ENCODE measurements at places on chromosomes 1 and 21.

DNA sequence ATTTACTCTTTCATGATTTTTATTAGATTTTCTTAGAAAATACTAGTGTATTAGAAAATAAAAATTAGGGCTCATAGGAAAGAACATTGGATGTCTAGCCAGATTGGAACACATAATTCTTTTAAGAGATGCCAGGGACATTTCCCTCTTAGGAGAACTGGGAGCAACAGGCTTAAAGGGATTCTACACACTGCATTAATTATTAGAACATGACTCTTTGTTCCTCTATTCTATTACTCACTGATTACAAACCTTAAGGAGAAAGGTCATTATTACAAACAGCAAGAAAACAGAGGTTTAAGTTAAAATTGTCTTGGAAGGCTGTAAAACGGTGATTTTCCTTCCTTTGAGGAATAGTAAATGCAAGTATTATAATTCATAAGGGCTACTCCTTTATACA is 32.9 kb upstream of the VAV3 start:
- DNase-seq = no peak

- no peak for DNase-seq
These were observed 170.6 kb downstream of the NPHP4 start for GRCh38 chr1:5821540-5822176.

GRCh38 chr1:228141226-228142044 is 1.4 kb downstream of the GUK1 start:
- no peak for DNase-seq

- no peak for DNase-seq
These were observed 189.7 kb downstream of the DHRS3 start for GRCh38 chr1:12428334-12428733.

- no peak for DNase-seq
These were observed 191.9 kb downstream of the AK5 start for GRCh38 chr1:77473690-77474089.

- DNase-seq = no peak
These were observed 10.5 kb downstream of the AIM2 start for GRCh38 chr1:159066108-159066507.

DNA sequence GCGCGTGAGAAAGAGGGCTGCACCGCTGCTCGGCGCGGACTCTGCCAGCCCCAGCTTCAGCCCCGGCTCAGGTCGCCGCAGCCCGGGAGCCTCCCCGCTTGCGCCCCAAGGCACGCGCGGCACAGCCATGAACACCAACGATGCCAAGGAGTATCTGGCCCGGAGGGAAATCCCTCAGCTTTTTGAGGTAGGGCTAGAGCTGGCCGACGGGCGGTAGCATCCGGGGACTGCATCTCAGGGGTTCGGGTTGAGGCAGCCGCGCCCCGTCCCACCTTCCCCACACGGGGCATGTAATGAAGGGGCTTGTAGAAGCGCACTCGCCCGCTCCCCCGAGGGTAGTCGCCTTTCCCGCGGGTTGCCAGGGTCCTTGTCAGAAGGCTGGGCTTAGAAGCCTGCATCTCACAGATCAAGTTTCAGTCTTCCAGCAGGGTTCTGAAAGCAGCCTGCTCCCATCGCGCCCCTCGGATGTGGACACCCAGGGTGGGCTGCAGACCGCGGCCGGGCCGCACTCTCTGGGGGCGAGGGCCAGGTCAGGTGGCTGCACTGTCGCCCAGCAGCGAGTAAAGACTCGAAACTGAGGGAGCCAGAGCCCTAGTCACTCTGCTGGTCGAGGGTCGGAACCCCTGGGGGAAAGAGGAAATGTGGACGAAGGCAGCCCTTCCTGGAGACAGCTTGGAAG is 507 bp downstream of the AK5 start:
- no peak for DNase-seq

GRCh38 chr1:33228935-33229487 is 27.3 kb upstream of the ZNF362 start:
- no peak for DNase-seq

DNA sequence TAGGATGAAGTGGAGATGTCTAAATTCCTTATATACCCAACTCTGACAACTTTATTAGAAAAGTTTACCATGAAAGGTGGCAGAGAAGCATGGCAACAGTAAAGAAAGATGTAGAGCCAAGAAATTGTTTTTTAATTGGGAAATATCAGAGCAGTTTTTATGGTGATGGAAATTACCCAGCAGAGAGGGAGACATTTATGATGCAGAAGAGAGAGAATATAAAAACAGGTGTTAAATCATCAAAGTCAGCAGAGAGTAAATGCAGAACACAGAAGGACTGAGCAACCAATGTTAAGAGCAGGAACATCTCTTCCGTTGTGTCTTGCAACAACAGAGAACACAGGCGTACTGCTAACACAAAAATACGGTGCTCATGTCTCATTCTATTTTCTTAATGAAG is 28.2 kb downstream of the WARS2 start:
- DNase-seq = no peak

- DNase-seq = no peak
These were observed 765.6 kb upstream of the B3GALT2 start for GRCh38 chr1:193951984-193952383.

GRCh38 chr1:32886828-32887414 is 630 bp downstream of the HPCA start:
- DNase-seq = no peak

- DNase-seq = no peak
These were observed 486.3 kb downstream of the PTBP2 start for GRCh38 chr1:97207868-97208267.

- DNase-seq = no peak
These were observed 147.5 kb upstream of the SPATA6 start for GRCh38 chr1:48619539-48619938.

GRCh38 chr1:16165548-16165947 is 9.7 kb upstream of the EPHA2 start:
- no peak for DNase-seq

- no peak for DNase-seq
These were observed 330.5 kb upstream of the ADGRL2 start for GRCh38 chr1:81470275-81470674.

DNA sequence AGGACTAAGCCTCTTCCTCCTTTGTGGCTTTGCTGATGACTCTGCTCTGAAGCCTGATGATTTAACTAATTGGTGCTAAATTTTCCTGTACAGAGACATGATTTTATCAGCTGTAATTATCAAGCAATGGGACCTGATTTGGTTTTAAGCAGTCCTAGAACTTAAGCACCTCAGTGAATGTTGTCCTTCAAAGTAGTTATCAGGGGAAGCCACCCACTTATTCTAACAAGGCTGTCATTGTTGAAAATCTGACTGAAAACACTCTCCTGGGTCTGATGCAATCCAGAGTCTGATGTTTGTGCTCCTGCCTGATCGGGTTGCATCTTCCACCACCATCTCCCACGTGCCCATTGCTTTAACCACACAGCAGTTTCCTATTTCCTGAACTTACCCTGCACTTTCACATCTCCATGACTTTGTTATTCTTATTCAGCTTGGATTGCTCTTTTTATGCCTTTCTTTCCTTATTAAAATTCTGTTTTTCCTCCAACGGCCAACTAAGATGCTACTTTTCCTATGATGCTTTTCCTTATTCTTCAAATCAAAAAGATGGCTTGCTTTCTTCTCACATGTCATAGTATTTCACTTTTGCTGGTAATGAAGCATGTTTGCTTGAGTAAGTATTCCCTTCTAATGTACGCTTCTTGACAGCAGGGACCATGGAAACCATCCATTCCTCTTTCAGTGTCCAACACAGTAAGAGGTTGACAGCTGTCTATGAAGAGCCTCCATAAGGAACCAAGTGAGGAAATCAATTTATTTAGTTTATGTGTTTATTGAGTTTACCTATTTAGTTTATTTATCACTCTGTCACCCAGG is 55.0 kb downstream of the S1PR1 start:
- no peak for DNase-seq

DNA sequence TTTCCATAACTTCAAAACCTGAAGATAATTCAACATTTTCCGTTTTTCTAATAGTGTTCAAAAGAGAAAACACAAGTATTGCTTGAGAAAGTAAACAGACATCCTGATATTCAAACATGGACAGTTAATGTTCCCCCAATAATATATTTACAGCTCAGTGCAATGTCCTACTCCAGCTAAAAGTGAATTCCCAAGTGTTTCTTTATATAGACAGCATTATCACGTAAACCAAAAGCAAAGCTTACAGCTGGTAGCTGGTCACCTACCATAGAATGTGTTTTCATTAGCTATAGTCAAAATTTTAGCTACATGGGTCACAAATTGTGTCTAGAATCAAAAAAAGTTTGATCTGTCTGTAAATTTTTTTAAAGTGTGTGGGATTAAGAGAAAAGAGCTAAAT is 34.9 kb downstream of the WLS start:
- no peak for DNase-seq

- no peak for DNase-seq
These were observed 228.4 kb upstream of the NR5A2 start for GRCh38 chr1:199799116-199799515.

DNA sequence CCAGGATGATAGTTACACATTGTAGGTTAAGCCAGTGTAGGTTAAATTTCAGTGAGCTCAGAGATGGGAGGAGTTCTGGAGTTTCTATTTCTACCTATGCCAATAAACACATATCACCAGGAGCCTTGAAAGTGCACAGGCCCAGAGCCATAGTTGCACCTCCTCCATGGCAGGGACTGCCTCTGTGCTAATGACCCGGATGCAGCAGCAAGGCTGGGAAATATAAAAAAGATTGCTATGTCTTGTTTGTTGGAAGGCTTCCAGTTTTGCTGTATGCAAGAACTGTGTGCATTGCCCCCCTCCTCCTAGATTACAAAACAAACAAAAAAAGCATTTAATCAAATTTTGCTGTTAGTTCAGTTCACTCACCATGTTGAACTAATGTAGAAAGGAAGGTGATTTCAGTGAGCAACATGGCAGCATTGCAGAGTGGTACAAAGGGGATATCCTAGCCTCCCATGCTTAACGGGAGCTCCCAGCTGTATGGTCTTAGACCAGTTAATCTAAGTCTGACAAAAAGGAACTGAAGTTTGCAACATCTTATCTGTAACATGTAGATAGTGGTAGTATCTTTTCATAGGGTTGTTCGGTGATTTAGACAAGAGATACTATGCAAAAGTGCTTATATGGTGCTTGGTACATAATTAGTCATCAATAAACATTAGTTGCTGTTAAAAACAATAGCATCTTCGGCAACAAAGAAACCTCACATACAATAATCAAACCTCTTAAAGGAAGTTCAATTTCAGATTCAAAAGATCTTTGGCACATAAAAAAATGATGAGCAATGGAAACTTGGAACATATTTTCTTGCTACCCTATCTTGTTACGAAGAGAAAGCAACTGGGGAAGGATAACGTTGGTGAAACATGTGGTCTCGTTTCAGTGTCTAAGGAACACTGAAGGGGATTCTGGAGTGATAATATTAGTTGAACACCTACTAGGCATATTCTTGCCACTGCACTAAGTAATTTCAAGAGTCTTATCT is 309.5 kb downstream of the ASTN1 start:
- DNase-seq = no peak

DNA sequence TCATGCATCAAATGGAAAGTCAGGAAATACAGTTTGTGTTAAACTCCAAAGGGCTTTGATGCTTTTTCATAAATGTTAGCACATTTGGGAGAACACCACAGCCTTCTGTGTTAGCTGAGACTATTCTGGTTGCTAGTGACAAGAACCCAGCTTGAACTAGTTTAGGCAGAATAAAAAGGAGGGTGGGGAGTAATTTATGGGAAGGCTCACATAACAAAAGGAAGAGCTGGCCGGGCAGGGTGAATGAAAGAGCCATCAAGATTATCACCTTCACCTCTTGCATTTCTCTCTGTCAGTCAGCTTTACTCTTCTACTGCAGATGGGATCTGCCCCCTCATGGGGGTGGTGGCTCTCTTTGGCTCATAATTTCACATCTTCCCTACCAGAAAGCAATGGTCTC is 75.4 kb upstream of the VTCN1 start:
- DNase-seq = no peak

- DNase-seq = no peak
These were observed 20.2 kb downstream of the EXOC8 start for GRCh38 chr1:231317306-231318014.

DNA sequence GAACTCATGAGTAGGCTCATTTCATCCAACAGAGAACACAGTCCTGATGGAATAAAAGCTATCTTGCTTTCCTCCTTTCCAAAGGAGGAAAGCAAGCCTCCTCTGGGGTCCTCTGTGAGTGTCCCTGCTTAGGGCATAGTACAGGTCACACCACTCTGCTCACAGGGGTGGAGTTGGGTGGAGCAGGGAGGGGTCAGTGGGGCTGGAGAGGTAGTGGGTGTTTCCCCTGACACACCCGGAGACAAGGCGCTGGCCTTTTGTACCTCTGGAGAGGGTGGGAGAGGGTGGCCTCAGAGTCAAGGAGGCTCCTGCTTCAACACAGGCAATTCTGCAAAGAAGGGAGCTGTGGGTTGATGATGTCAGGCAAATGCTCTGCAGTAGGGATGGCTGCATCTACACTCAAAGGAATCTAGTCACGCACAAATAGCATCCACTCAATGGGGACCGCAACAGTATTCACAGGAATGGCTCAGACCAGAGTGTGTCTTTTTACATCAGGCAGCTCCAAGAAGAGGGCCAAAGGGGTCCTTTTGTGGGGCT is 58.6 kb upstream of the PLXNA2 start:
- DNase-seq = no peak

- no peak for DNase-seq
These were observed 15.0 kb upstream of the TMEM201 start for GRCh38 chr1:9573723-9574122.

DNA sequence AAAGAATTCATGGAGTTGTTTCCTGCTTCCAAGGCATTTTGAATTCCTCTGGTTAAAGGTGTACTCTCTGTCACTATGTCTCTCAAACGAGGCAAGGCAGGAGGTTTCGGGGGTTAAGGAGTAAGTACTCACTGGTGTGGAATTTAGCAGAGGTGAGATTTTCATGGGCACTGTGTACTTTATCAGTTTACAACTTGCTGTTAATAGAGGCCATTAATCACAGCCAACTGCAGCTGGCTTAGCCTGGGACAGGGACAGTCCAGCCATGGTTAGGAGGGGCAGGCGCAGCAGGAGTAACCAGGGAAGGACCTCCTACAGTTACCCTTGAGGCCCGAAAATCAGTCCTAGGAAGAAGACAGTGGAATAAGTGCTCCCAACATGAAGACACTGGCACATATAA is 18.1 kb upstream of the TMEM9 start:
- no peak for DNase-seq

- no peak for DNase-seq
These were observed 289.1 kb downstream of the PTBP2 start for GRCh38 chr1:97010566-97011264.

GRCh38 chr1:60458111-60458510 is 384.5 kb upstream of the C1orf87 start:
- DNase-seq = no peak

Data from stimulated activated CD4-positive, alpha-beta T cell treated with anti-CD3 and anti-CD28 coated beads, TNF-alpha, amount 100 ng/mL, for 24 hours (primary cell).